MG63 (cell line): ENCODE measurements at places on chromosomes 7 and 10. TPM values are rescaled to one million over a fixed set of nuclear protein-coding genes. Genes with fewer than 3 reads are reported as not detected.
A peak's percentile ranks its signal among the peaks of the same experiment; 100 is the strongest.

Gene GIMAP1
- total RNA-seq = not detected in 2 replicates

Gene LRWD1
- total RNA-seq = 19.6 and 29.7 TPM in 2 replicates

Gene ZPBP
- not detected in 2 replicates for total RNA-seq

Gene SSC4D
- total RNA-seq = not detected in 2 replicates

DNA sequence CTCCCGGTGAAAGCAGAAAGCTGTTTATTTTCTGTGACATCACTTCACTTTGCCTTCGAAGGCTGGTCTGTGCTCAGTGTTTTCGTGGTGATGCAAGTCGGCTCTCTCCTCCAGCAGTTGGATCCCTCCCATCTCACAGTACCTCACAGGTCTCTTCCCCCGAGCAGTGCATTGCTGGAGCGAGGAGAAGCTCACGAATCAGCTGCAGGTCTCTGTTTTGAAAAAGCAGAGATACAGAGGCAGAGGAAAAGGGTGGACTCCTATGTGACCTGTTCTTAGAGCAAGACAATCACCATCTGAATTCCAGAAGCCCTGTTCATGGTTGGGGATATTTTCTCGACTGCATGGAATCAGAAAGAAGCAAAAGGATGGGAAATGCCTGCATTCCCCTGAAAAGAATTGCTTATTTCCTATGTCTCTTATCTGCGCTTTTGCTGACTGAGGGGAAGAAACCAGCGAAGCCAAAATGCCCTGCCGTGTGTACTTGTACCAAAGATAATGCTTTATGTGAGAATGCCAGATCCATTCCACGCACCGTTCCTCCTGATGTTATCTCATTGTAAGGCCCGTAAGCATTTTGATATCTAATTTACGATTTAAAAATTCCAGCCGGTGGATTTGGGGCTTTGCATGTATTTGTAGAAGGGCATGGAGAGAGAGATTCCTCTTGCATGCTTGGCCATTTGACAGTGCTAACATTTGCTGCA lies at the start of gene LGI1:
LGI1 (plus strand) TSS at position 136 of the 707 bp plus-strand sequence; CDS start at position 345, 209 bp downstream.
- no peak for DNase-seq

GRCh38 chr7:11716185-11716584 lies 115.8 kb downstream of the THSD7A start:
- DNase-seq = no peak

DNA sequence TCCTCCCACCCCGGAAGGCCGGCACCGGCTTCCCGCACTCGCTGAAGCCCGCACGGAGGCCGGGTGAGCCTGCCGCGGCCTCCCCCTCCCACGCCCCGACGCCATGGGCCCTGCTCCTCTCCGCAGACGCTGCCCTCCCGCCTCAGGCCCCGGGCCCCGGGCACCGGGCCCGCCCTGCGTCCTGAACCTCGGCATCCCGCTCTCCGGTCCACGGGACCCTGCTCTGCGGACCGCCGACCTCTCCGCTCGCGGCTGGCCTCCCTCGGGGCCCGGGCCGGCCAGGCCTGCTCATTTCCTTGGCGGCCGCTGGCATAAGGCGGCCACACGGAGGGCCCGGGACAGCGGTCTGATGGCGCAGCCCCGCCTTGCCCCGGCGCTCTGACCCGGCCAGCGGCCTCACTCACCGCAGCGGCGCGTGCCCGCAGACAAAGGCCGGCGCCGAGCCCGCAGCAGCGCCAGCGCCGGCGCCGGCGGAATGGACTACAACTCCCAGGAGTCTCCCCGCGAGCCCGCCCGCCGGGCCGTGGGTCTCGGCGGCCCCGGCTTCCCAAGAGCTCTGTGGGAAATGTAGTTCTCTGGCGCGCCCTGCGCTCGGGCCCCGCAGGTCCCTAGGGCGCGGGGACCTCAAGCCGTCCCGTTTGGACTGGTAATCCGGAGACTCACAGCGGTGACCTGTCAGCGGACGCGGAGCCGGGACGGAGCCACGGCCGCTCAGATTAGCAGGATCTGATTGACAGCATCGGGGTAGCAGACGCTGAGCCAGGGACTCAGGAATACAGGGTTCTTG lies at the start of gene ZNF32:
ZNF32 (minus strand) TSS at position 484 of the 787 bp plus-strand sequence. CDS start 2,748 bp downstream, outside the sequence.
- peak; percentile 90 for DNase-seq

- DNase-seq = no peak
Measured at GRCh38 chr7:87645446-87645845, 17.2 kb downstream of the RUNDC3B start.

DNA sequence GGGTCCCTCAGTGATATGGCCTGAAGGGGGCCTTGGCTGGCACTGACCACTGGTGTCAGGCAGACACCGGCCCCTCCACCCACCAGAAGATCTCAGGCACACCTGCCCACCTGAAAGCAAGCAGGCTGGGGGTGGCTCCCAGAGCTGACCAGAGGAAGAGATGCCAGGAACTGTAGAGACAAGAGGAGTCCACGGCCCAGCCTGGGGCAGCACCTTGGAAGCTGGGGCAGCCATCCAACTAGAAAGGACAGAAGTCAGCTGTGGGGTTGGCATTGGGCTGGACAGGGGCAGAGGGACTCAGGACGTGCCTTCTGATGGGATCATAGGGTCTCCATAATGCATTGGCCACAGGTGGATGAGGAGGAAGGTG lies 144.3 kb downstream of the ZNF248 start:
- DNase-seq = no peak

GRCh38 chr7:88153378-88153777 lies 66.5 kb downstream of the SRI start:
- DNase-seq = no peak

- DNase-seq = no peak
Measured at GRCh38 chr10:131729361-131729760, 171.4 kb upstream of the PPP2R2D start.

- DNase-seq = no peak
Measured at GRCh38 chr7:156220701-156221100, 408.4 kb upstream of the SHH start.

- no peak for DNase-seq
Measured at GRCh38 chr10:96295475-96295874, 8.8 kb upstream of the DNTT start.

DNA sequence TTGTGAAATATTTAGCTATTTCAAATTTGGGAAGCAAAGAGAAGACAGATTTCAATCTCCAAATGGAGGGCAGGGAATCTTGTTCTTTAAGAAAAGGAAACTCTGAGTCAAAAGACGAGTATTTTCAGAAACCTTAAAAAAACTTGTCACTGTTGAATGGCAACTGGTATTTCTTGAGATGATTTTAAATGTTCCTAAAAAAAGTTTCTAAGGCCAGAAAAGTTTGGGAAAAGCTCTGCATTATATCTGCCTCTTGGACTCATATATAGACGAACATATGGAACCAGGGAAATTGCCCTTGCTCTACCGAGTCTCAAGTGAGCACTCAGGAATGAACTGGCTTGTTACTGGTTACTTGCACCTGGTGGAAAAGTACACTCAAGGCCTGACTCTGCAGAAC lies 69.5 kb downstream of the ADAM22 start:
- no peak for DNase-seq

GRCh38 chr7:80591654-80592053 lies 46.8 kb upstream of the CD36 start:
- DNase-seq = no peak
